ENCODE measurements at places on chromosomes 7 and 10. TPM values are rescaled to one million over a fixed set of nuclear protein-coding genes. Genes with fewer than 3 reads are reported as not detected.

- H3K27me3 ChIP-seq, result no peaks in the 10 kb centered on the region
- H3K4me1 ChIP-seq, result no peaks in the 10 kb centered on the region
- no peak overlapping the region for H3K4me3 ChIP-seq
Measured at GRCh38 chr10:105023211-105024111, 382.4 kb downstream of the SORCS3 start.

DNA sequence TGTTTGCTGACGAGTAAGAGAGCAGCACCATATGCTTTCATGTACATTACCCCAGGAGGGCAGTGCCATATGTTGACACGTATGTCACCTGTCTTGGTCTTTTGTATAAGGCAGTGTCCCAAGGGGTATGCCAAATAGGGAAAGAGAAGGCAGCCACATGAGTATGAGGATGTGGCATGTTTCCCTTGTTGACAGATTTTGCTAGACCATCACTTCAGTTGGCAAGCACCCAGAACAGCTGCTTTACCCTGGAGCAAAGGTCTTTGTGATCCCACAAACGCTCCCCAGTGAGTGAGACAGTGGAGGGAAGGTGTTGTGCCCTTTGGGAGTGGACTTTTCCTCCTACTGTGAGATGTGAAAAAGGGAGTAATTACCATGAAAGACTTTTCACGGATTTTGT, 350.1 kb downstream of the ETV1 start:
- no peaks in the 10 kb centered on the region for H3K4me1 ChIP-seq
- no peak overlapping the region for H3K27ac ChIP-seq
- H3K36me3 ChIP-seq, result no peaks in the 10 kb centered on the region
- no peak for DNase-seq

DNA sequence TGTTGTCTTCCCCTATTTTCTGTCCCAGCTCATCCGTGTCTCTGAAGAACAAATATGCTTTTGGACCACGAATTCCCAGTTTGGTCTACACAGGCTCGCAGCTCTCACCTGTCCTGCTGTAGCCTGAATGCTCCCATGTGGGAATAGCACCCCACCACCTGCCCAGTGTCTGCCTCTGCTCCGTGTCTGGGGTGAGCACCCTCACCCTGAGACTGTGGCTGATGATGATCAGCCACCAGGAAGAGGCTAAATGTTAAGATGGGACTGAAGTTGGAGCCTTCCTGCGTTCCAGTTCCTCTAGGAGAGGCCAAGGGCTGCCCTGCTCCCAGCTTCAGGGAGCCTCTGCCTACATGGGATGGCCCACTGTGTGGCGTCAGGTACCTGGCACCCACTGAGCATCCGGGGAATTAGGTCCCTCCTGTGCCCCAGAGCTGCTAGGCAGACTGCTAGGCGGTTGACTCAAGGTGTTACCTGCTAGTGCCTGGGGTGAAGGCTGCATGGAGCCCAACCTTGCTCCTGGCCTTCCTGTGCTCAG, 3.7 kb downstream of the PGAM2 start:
- no peaks in the 10 kb centered on the region for H3K27me3 ChIP-seq
- peaks cover 14% of the 10 kb centered on the region for H3K36me3 ChIP-seq
- no peak overlapping the region for H3K4me3 ChIP-seq
- no peak overlapping the region for H3K27ac ChIP-seq

The NODAL gene
- total RNA-seq, result not detected

GRCh38 chr7:135160098-135160857, 10.2 kb downstream of the CYREN start:
- H3K4me1 ChIP-seq, result peaks cover 66% of the 10 kb centered on the region
- peak overlapping the region; percentile 58 for H3K4me3 ChIP-seq
- no peak for DNase-seq
- peak overlapping the region; percentile 96 for H3K27ac ChIP-seq
- no peaks in the 10 kb centered on the region for H3K27me3 ChIP-seq
- H3K36me3 ChIP-seq, result peaks cover 62% of the 10 kb centered on the region

The ABCB1 gene
- total RNA-seq, result 20.1 TPM

The HABP2 gene
- not detected for total RNA-seq

- peaks cover 15% of the 10 kb centered on the region for H3K4me1 ChIP-seq
- no peaks in the 10 kb centered on the region for H3K36me3 ChIP-seq
- H3K4me3 ChIP-seq, result no peak overlapping the region
Measured at GRCh38 chr7:98223351-98223897, 12.2 kb downstream of the BHLHA15 start.

The OR2A7 gene
- 2.0 TPM for total RNA-seq

Measured in activated T-cell treated with anti-CD3 and anti-CD28 coated beads, Interleukin-2, amount 50 U/mL, for 72 hours (primary cell).